Natural killer cell treated with Interleukin-12 subunit alpha and Interleukin-12 subunit beta and Interleukin-15 and Interleukin-18, amount 100 ng/mL, for 72 hours (primary cell): ENCODE measurements at places on chromosomes 12 and 14.

GRCh38 chr12:52356031-52356761 lies 11.1 kb downstream of the KRT85 start:
- DNase-seq: peak; percentile 59

GRCh38 chr14:67357969-67358354 lies 1.6 kb downstream of the ATP6V1D start:
- DNase-seq: no peak

GRCh38 chr14:24037658-24038037 lies 14.2 kb upstream of the CARMIL3 start:
- no peak for DNase-seq

GRCh38 chr12:62215506-62215905 lies 44.7 kb upstream of the USP15 start:
- DNase-seq: no peak

GRCh38 chr12:87758271-87758670 lies 270.9 kb downstream of the C12orf50 start:
- DNase-seq: no peak

- DNase-seq: no peak
Measured at GRCh38 chr14:69334576-69334975, 63.5 kb downstream of the ERH start.

GRCh38 chr14:95553141-95553540 lies 18.3 kb downstream of the GLRX5 start:
- no peak for DNase-seq

DNA sequence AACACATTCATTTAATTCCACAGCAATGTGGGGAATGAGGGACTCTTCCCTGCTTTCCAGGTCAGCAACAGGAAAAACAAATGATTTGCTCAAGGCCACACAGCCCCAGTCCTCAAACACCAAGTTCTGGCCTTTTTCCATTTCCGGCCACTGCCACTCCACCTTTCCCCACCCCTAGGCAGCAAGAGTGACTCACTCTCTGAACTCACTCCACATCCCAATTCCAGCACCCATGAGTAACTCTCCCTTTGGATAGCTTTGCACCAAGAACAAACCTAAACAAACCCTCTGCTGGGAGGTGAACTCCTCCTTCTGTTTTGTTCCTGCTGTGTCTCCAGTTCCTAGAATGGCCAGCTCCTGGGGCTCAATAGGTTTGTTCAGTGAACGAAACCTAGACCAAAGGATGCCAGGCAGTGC lies 30.4 kb upstream of the PLEKHG6 start:
- no peak for DNase-seq

DNA sequence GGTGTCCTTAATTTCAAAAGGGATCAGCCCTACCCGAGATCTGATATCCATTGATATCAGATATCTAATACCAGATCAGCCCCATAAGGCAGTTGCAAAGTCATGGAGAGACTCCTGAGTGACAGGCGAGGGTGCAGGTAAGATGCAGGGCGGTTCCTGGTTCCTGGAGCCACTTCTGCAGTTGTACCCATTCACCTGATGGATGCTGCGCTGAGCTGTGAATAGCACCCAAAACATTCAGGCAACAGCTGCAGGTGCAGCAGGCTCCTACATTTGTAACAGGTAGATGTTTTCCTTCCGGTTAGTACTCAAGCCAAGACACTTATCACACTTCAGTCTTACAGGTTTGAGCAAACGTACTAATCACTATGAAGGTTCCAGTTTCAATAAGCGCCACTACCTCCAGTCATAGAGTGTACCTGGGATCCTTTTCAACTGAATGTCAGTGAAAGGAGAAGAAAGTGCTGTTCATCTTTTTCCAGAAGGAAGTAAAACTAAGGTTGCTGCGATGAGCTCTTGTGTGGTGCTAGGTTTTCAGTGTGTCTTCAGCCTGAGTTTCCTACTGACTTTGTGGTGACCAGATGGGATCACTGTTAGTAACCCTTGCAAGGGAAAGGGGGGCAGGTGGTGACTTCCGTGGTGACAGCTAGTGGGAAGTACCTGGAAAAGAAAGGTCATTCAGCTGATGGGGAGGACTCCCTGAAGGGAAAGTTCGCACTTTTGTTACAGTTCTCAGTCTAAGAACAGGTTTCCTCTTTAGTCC lies 1.9 kb downstream of the ATP6V0A2 start:
- DNase-seq: no peak
